ENCODE measurements at places on chromosomes 1 and 21.

GRCh38 chr1:12851779-12852178, 3.3 kb upstream of the HNRNPCL1 start:
- no peak for DNase-seq

DNA sequence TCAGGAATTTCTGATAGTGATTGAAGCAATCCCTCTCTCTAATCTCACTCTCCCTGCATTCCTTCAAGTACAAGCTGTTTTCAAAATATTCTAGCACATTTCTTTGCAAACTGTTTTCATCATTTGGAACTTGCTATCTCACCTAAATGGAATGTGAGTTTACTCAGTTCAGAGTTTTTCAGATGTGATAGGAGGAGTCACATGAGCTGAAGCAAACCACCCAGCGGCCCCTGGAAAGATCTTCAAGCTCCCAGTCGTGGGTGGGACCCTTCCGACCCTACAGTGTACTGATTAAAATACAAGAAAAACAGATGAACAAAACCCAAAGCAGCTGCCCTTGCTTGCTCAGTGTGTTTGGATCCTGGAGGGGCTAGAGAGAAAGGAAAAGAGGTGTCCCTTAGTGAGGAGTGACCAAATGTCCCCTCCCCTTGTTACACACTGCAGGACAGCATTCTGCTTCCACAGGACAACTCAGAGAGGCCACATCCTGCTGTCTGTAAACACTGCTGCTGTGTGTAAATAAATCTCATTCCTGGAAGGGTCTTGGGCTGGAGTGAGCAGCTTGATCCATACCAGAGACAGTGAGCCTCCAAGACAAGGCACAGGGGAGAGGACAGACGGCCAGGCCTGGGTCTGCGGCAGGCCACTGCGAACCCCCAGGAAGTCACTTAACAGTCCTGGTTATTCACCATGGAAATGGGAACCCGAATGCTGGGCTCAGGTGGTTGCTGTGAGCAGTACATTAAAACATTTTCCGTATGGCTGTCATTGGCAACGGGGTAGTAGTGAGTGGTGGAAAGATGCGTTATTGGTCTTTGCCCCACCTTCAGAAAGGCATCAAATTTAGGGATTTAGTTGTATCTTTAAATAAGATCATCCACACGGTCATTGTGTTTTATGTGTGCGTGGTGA, 229.2 kb downstream of the RHOU start:
- DNase-seq, result peak; percentile 82

- DNase-seq, result no peak
Observed at GRCh38 chr1:76782809-76783208, 84.5 kb upstream of the ST6GALNAC5 start.

GRCh38 chr1:46197964-46198811, at the start of gene POMGNT1:
Gene POMGNT1 (minus strand): TSS chr1:46198434. CDS start chr1:46197821, 613 bp downstream.
- DNase-seq, result no peak

GRCh38 chr21:16198546-16198945, 468.8 kb downstream of the USP25 start:
- DNase-seq, result no peak

- DNase-seq, result no peak
Observed at GRCh38 chr1:108749081-108749480, 2.6 kb downstream of the STXBP3 start.

GRCh38 chr21:33211732-33212131, 18.0 kb upstream of the IFNAR2 start:
- DNase-seq, result no peak

DNA sequence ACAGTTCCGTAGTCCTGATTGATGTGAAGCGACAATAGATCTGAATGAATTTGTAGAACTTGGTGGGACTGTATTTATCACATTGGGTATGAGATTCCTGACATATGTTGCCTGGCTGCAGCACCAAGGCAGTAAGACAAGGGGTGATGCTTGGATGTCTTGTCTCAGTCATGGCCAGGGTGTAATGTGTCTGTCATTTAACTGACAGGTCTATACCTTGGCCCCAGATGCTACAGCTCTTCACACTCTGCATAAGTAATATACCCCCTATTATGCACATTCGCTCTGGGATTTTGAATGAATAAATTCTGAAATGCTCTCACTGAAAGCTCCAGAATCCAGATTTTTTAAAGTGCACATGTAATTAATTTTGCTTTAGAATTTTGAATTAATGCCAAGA, 47.3 kb downstream of the NTNG1 start:
- no peak for DNase-seq

DNA sequence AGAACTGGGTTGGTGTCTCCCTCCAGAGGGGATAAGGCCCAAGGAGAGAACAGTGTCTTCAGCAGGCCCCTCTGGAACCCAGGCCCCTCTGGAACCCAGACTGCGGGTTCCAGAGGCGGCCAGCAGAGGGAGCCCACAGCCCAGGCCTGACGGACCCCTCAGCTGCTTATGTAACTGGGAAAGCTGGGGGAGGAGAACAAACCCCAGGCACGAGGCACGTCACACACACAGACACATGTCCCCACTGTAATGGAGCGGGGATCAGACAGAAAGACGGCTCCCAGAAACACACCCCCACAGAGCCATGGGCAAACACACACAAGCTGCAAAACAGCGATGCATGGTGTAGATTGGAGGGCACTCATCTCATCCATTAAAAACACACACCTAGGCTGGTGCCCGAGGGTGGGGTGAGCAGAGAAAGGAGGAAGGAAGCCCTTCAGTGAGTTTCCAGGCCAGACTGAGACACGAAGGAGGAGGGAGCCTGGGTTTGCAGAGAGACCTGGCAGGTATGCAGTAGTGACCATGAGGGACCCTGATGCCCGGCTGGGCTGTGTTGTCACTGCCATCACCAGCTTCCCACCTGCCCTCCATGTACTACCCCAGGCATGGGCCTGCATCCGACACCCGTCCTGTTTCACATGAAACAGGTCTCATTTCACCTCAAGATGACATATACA, 2.8 kb upstream of the IGSF8 start:
- DNase-seq, result peak; percentile 89

- no peak for DNase-seq
Observed at GRCh38 chr1:6157132-6157527, 23.0 kb downstream of the CHD5 start.

DNA sequence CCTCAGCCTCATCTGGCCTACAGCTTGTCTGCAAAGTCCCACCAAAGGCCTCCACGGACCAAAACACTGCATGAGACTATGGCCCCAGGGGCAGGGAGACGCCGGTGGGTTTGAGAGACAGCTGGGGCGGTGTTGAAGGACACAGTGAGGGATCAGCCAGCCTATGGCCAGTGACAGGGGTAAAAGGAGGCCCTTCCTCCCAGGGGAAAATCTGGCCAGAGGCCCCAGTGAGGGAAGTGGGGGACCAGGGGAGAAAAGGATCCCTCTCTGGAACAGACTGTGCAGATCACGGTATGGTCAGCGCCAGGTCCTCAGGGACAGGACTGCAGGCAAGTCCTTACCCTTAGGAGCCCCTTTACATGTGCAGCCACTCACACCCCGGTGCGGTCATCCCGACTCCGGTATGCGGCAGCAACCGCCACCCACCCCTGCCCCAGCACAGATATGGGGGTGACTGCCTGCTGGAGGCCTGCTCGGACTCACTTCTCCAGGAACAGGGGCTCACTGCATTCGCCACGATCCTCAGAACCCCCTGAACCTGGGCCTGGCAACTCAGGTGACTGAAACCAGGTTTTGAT, 1.3 kb downstream of the CERS2 start:
- no peak for DNase-seq

- no peak for DNase-seq
Observed at GRCh38 chr1:154429118-154429517, 24.0 kb downstream of the IL6R start.

- DNase-seq, result no peak
Observed at GRCh38 chr21:34883491-34884271, 165.4 kb downstream of the RUNX1 start.

DNA sequence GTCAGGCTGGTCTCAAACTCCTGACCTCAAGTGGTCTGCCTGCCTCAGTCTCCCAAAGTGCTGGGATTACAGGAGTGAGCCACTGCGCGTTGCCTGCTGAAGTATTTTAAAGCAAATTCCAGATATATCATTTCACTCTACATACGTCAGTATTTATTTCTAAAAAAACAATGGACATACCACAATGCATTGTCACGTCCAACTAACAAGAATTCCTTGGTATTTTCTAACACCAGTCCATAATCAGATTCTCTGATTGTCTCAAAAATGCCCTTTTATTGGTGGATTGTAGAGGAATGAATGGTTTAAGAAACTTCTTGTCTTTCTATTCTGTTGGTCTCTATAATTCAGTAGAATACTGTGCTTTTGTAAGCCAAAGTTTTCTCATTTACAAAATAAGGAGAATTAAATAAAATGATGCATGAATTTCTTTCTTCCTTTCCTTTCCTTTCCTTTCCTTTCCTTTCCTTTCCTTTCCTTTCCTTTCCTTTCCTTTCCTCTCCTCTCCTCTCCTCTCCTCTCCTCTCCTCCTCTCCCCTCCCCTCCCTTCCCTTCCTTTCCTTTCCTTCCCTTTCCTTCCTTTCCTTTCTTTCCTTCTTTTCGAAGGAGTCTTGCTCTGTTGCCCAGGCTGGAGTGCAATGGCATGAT, 55.8 kb downstream of the VPS13D start:
- DNase-seq, result no peak

GRCh38 chr1:247367786-247368422, 36.2 kb upstream of the ZNF496 start:
- no peak for DNase-seq

DNA sequence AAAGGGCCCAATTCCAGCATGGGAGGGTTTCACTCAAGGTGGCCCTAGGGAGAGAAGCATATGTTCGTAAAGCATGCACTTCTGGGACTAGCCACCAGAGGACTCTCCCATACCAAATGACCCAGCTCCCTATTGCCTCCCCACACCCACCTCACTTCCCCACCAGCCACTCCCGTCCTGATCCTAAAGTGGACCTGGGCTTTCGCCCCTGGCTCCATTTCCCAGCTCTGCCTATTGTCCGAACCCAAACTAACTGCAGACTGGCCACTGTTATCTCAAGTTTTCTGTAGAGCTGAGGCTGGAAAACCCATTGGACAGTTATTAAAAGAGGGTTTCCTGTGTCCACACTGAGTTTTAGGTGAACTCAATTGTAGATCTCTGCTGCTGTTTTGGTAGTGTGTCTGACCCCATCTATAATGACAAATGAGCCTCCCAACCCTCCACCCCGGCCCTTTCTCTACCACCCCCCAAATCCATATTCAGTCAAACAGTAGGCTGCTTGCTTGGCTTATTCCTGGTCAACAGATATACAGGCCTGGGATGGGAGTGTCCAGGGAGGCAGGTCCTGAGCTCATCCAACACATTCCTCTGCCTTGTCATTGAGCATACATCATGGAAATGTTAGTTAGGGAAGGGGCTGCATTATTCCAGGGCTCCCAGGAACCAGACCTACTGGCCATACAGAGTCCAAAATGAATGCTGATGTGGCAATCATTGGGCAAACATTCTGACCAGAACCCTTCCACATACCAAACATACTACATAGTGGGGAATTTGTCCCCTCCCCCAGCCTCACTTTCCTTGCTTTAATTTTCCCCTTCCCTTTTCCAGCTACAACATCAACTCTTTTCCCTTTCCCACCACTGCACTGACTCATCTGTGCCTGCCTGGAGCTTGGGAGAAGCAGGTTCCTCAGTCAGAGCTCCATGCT, 59.2 kb downstream of the ABCA4 start:
- peak; percentile 83 for DNase-seq

DNA sequence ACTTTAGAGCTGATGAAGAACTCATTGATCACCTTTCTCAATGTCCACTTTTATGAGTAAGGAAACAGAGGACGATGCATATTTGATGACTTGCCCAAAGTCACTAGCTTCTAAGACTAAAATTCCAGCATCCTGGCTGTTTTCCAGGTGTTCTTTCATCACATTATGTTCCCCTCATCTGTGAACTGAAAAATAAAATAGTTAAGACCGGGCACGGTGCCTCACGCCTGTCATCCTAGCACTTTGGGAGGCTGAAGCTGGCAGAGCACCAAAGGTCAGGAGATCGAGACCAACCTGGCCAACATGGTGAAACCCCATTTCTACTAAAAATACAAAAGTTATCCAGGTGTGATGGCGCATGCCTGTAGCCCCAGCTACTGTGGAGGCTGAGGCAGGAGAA, 297.5 kb downstream of the DUSP10 start:
- DNase-seq, result no peak

- DNase-seq, result no peak
Observed at GRCh38 chr1:116577759-116578314, 7.0 kb upstream of the CD58 start.

- no peak for DNase-seq
Observed at GRCh38 chr1:45141247-45142003, 65.0 kb downstream of the ZSWIM5 start.

GRCh38 chr21:43890042-43890441, 25.0 kb downstream of the AGPAT3 start:
- DNase-seq, result no peak

- DNase-seq, result no peak
Observed at GRCh38 chr1:58626293-58626692, 49.2 kb upstream of the TACSTD2 start.

DNA sequence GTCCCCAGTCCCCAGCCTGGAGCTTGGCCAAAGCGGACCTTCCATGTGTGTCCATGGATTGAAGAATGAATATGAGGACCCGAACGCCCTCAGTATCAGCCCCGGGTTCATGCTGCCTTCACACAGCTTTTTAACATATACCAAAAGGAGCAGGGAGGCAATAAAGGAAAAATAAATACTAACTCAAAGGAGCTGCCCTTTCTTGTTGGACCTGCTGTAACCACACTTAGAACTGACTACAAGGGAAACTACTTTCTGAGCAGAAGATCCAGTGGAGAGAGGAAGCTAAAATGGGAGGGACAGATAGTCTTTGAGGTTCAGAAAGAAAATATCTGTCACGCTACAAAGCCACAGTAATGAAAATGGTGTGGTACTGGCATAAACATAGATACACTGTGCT, 48.6 kb downstream of the CNN3 start:
- DNase-seq, result no peak

DNA sequence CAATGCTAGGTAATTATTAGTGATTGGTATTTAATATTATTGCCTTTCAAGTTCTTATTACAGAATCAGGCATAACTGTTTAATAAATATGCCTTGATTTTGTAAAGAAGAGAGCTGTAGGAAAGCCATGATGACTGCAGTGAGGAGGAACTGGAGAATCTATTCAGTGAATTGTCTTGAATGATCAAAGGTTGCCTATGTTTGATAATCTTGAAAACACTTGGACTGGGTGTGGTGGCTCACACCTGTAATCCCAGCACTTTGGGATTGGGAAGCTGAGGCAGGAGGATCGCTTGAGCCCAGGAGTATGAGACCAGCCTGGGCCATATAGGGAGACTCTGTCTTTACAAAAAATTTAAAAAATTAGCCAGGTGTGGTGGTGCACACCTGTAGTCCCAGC, 42.4 kb downstream of the FMN2 start:
- no peak for DNase-seq

GRCh38 chr1:16126743-16127515, 28.9 kb downstream of the EPHA2 start:
- DNase-seq, result no peak

GRCh38 chr21:44319407-44320065, 19.7 kb downstream of the CFAP410 start:
- DNase-seq, result no peak

GRCh38 chr1:212221801-212222200, 63.4 kb upstream of the PPP2R5A start:
- DNase-seq, result no peak

- no peak for DNase-seq
Observed at GRCh38 chr1:204468206-204468605, 26.4 kb downstream of the PIK3C2B start.

Measured in suprapubic skin (tissue), 4 donors.